DMS153 (cell line): ENCODE measurements at places on chromosomes 6 and 20.

- no peak for DNase-seq
Measured at GRCh38 chr6:132768051-132768517, 10.4 kb upstream of the VNN2 start.

GRCh38 chr6:46320505-46320904, 149.7 kb upstream of the ENPP5 start:
- DNase-seq: no peak

DNA sequence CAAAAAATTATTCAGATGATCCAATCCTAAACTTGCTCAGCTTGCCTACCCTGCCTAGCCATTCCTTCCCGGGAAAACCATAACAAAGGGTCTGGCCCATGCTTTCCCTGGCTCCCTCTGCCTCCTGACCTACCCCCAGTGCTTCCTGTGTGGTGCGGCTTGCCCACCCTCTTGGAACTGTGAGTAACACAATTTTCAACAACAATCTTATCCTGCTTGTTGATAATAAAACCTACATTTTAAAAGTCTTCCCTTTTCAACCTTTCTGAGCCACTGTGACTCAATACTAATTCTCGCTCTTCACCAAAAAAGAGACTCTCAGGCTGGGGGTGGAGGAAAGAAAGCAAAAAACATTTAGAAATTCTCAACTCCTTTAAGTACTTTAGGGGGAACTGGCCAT, 18.0 kb downstream of the EXOC2 start:
- DNase-seq: no peak

GRCh38 chr6:102761872-102762271, 1368.4 kb downstream of the GRIK2 start:
- no peak for DNase-seq

DNA sequence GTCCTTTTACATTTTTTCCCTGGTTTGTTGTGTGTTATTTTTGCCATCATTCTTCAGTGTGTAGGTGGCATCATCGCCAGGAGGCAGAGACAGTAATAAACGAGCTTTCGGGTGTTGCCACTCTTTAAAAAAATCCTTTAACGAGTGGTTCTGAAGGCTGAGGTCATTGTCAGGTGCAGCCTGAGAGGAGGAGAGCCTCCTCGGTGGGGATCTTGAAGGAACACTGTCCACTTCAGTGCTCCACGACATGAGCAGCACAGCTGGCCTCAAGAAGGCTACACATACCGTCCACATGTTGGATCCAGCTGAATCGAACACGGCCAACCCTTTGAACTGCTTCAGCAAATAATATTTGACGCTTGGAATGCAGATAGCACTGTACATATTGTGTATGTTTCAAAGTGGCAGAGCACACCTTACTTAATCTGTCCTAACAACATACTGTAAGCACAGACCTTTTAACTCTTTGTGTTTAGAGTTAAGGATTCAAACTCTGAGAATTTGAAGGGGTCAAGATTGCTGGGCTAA, 48.0 kb upstream of the FOXQ1 start:
- DNase-seq: no peak

DNA sequence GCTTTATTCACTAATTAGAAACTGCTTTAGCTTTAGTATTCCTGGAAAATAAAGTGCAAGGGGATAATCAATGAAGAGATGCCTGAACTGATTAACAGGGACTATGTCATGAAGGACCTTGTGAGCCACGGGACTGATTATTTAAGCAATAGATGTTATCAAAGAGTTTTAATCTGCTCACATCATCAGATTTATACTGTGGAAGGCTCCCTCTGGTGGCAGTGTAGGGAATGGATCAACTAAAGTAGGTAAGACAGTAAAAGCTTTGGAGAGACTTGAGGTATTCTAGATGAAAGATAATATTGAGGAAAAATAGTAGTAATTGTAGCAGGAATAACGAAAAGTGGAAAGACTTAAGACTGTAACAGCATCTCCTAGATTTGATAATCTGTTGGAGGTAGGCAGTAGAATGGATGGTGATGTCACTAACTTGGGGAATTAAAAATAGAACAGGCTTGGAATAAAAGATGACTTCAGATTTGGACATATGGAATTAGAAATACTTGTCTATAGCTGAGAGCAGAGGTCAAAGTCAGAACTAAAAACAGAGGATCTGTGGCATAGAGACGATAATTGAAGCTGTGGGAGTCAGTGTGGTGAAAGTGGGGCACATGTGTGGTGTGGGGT, 80.3 kb upstream of the HTR1E start:
- no peak for DNase-seq

DNA sequence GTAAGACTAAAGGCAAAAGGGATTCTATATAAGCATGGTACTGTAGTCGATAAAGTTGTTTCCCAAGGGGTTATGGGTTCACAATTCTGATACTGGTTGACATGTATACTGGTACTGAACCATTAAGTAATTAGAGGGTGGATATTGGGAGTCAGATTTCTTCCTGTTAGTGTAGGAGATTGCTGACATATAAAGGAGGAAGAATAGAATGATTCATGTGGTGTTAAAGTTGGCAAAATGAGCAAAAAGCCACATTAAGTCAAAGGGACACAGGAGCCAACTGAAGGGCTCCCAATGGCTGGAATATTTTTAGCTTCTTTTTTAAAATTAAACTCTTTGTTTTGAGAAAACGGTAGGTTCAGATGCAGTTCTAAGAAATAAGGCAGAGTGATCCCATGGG, 161.8 kb upstream of the PRND start:
- no peak for DNase-seq

DNA sequence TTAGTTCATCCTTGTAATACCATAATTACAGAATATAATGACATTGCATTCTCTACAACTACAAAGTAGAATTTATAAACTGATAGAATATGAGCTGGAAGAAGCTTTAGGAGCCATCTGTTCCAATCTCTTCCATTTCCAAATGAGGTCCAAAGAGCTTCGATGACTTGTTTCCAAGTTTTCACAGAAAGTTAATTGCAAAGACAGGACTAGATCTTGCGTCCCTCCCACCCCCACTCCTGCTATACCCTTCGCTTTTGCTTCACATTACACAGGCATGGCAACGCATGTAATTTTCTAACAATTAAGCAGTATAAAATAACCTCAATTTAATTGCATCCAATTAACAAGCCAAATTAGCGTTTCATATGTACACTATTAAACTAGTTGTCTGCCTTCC, 7.0 kb downstream of the HIVEP2 start:
- no peak for DNase-seq

- no peak for DNase-seq
Measured at GRCh38 chr6:6384520-6384919, 64.1 kb upstream of the F13A1 start.

DNA sequence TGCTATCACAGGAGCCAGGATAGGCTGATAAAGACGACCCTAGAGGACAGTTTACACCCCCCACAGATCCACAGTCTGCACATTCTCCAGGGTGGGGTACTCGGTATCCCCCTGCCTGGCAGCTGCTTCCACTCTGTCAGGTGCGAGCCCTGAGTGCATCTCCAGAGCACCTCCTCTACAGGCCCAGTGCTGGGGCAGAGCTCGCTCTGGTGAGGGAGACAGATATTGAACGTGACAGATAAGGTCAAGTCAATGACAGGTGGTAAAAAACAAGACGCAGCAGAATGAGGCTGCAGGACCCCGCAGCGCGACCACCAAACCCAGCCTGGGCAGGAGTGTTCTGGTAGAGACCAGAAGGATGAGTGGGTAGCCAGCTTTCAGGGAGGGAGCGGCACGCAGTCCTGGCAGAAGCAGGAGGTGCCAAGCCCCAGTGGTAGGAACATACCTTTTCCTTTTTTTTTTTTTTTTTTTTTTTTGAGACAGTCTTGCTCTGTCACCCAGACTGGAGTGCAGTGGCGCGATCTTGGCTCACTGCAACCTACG, 12.4 kb upstream of the MYL9 start:
- no peak for DNase-seq

DNA sequence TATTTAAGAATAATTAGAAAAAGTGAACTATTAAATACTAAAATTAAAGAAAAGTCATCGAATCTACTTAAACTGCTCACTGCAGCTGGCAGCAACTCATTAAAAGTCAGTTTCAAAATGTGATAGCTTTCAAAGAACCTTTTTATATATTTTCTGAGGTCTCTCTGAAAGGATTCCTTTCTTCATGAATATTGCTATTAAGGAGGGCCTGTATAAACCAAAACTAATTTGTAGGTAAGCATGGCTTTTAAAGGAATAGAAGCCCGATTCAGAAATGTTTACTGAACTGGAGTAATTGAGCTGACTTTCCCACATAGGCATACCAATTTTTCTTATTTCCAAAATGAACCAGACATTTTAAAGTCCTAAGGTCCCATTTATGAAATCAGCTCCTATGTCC, 41.2 kb upstream of the ENPP1 start:
- no peak for DNase-seq

GRCh38 chr6:111301946-111302345, 181.1 kb downstream of the REV3L start:
- no peak for DNase-seq

GRCh38 chr20:48866936-48867335, 39.1 kb upstream of the PREX1 start:
- no peak for DNase-seq

GRCh38 chr20:7346562-7346961, 579.1 kb downstream of the BMP2 start:
- no peak for DNase-seq

- no peak for DNase-seq
Measured at GRCh38 chr6:39273406-39273821, 40.8 kb downstream of the KCNK17 start.

GRCh38 chr6:47974106-47974505, 136.9 kb downstream of the PTCHD4 start:
- no peak for DNase-seq

DNA sequence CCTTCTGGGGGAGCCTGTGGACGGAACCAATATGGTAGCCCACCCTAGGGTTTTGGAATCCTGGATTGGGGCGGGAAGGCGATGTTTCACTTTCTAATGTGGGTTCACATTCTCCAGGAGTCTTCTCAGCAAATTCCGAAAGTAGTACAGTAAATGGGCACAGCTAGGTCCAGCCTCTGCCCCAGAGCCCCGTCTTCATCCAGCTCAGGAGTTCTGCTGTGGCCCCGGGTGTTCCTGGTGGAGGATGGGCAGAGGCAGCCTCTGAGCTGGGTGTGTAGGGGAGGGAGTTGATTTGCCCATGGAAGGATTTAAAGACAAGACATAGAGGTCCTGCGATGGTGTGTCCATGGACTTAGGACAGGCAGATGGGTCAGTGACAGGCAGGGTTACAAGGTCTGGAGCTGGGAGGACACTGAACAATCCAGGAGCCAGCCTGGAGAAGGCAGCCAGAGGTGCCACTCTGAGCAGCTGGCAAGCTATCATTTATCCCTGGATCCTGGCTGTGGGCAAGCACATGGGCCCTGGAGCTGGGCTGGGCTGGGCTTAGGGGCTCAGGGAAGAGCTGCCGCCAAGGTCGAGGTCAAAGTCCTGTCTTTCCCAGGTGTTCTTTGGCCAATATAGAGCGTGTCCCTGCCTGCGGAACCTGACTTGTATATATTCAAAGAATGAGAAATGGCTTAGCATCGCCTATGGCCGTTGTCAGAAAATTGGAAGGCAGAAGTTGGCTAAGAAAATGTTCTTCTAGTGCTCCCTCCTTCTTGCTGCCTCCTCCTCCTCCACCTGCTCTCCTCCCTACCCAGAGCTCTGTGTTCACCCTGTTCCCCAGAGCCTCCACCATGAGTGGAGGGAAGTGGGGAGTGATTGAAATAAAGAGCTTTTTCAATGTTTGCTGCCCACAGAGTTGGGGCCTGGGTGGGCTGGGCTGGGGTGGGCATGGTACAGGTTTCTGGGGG, 6.7 kb downstream of the CLPSL1 start:
- DNase-seq: no peak

- DNase-seq: no peak
Measured at GRCh38 chr6:122005661-122006060, 393.8 kb upstream of the HSF2 start.

- no peak for DNase-seq
Measured at GRCh38 chr6:69232911-69233448, 563.8 kb downstream of the LMBRD1 start.

DNA sequence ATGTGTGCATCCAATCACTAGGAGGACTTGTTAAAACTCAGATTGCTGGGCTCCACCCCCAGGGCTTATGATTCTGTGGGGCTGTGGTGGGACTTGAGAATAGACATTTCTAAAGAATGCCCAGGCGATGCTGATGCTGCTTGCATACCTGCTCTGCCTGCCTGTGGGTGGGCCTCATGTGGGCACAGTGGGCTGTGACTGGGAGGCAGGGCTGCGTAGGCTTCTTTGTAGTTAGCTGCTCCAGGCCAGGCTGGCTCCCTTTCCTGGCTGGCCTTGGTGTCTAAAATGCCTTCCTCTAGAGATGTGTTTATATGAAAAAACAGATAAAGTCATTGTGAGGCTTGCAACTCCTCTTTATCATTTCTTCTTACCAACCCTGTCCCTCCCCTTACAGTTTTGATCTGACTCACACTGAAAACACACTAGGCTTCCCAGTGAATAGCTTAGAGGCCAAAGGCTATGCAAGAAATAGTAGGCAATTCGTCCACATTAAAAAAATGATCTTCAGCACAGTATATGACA, 495.5 kb upstream of the MAP3K7 start:
- DNase-seq: no peak
